ENCODE measurements at places on chromosomes 4 and X.
A peak's percentile ranks its signal among the peaks of the same experiment; 100 is the strongest.

DNA sequence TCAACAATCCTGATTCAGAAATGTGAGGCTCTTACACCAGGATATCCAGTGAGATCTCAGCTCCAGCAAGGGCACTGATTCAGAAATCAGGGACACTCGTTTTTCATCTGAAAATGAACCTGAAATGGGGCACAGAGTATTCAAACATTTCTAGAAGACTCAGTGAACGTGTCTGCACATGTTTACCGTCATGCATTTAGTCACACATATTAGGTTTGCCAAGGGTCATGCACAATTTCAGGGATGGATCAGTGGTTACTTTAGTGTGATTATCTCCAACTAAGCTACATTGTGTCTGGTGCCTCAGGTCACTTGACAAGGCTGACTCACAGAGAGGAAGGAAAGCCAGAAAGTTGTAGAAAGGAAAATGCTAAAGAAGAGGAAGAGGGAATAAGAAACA is 33.6 kb upstream of the SPANXN2 start:
- DNase-seq: no peak

- no peak for DNase-seq
Measured at GRCh38 chr4:18391354-18391728, 369.8 kb upstream of the LCORL start.

DNA sequence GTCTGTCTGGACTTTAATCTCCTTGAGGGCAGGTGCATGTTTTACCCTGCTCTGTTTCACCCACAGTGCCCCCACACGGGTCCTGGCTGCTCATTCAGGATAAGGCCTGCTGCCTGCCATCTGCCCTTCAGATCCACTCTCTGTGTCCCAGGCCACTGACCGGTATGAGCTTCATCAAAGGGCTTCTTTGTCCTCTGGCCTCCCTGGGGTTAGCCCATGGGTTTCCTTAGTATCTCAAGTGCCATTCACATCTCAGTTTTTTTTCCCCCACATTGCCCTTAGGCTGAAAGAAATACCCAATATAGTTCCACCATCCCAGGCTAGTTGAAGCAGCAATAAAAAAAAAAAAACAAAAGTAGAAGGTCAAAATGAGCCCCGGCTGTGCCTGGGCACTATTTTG is 9.3 kb downstream of the CD99L2 start:
- DNase-seq: no peak

DNA sequence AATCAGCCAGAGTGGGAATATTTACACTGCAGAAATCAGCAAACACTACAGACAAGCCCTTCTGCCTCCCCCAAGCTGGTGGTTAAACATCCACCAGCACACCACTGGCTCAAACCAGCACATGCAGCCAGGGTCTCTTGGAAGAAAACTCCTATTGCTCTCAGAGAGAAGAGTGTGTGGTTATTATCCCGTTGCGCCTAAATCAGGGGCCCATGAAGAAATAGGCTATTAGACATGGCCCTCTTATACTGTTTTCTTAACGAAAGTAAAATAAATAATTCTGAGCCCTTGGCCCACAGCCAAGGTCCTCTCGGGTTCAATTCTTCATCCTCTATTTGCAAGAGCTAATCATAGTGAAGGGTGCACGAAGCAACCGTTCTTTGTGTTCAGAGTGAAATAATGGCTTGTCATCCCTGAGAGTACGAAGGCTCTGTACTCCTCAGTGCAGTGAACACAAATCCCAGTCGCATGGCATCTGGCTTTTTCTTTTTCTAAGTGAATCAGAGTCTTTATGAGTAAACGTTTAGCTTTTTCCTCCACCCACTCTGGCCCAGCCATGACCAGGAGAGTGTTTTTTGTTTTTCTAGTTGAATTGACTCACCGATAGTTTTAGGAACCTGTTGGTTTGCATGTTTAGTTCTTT is 33.4 kb upstream of the RBM47 start:
- DNase-seq: peak; percentile 32

GRCh38 chr4:145670422-145670821 is 9.5 kb upstream of the C4orf51 start:
- no peak for DNase-seq

GRCh38 chr4:3461515-3462291 is 1.4 kb upstream of the DOK7 start:
- DNase-seq: peak; percentile 12

GRCh38 chrX:72060921-72061490 is 70.7 kb downstream of the RTL5 start:
- peak; percentile 50 for DNase-seq

- DNase-seq: peak; percentile 81
Measured at GRCh38 chrX:64975989-64976672, at the start of gene ZC4H2. TSS of gene ZC4H2 (minus strand) at chrX:64976450. CDS start at chrX:64976377, 73 bp downstream.

DNA sequence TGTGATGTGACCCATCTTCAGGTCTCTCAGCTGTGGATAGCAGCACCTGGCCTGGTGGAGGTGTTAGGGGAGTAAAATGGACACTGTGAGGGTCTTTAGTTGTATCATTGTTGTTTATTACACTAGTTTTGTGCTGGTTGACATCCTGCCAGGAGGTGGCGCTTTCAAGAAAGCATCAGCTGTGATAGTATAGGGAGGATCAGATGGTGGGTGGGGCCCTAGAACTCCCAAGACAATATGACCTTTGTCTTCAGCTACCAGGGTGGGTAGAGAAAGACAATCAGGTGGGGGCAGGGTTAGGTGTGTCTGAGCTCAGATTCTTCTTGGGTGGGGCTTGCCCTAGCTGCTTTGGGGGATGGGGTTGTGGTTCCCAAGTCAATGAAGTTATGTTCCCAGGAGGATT is 162.8 kb downstream of the PPP1R2C start:
- no peak for DNase-seq

GRCh38 chr4:112120021-112120420 is 25.2 kb upstream of the FAM241A start:
- peak; percentile 27 for DNase-seq

DNA sequence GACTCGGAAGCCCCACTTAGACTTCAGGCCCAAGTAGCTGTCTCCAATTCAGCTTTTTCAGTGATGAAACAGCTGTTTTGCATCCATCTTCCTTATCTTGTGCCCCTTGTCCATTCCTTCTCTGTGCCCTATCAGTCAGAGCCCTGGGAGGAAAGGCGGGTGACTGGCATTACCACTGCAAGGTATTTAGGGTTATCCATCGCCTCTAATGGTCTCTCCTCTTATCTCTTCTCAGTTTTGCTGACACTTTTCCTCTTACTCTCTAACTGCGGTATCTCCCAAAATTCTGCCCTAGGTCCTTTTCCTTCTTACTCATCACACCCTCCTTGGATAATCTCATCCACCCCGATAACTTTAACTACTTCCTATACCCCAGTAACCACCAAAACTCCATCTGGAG is 13.7 kb downstream of the GAB3 start:
- DNase-seq: no peak

DNA sequence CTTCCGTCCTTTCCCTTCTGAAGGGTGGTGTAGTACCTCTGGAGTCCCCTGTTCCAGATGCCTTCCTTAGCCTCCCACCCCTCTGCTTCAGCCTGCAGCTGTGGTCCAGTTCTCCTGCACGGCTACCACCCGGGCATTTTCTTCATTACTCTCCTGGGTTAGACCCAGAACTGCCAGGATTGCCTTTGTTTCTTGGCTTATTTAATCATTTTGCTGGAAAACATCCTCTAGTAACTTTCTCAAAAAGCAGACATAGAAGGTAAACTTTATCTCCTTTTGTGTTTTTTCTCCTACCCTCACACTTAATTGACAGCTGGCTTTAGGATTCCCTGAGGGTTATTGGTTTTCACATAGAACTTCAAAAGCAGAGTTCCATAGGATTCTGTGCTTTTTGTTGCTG is 20.2 kb downstream of the ANAPC4 start:
- no peak for DNase-seq

- DNase-seq: no peak
Measured at GRCh38 chr4:42362591-42362990, 34.7 kb upstream of the SHISA3 start.

DNA sequence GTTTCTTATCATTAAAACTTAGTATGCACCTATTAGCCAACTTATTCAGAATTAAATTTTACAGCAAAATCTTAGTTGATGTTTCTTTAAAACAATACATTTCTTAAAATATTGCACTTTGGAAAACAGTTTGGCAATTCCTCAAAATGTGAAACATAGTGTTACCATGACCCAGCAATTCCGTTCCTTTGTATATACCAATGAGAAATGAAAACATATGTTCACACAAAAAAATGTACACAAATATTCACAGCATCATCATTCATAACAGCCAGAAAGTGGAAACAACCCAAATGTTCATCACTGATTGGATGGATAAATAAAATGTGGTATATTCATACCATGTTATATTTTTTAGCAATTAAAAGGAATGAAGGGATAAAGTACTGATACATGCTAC is 50.2 kb downstream of the WDR44 start:
- DNase-seq: no peak

DNA sequence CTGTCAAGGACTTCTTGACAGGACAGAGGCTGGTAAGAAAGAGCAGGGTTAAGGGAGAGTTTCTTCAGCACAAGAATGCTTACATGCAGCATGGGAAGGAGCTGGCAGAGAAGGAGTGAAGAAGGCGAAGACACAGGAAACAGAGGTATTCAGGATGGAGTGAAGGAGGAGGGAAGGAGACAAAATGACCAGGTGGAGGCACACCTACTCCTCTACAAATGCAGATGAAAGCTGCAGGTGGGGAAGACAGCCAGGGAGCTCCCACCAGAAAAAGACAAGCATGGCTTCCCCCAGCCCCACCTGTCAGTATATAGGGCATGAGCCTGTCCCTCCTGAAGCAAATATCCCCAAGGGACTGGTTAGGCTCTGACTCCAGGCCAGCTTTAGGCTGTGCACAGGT is 29.6 kb upstream of the NKRF start:
- no peak for DNase-seq

- DNase-seq: no peak
Measured at GRCh38 chr4:153832054-153832453, 43.2 kb upstream of the SFRP2 start.
